NCI-H460 (cell line): ENCODE measurements at places on chromosomes 1 and 21.

GRCh38 chr1:70353601-70354331 lies 756 bp downstream of the ANKRD13C start:
- no peak for DNase-seq

- peak; percentile 12 for DNase-seq
These were observed 239.8 kb downstream of the LMX1A start for GRCh38 chr1:165116732-165117131.

DNA sequence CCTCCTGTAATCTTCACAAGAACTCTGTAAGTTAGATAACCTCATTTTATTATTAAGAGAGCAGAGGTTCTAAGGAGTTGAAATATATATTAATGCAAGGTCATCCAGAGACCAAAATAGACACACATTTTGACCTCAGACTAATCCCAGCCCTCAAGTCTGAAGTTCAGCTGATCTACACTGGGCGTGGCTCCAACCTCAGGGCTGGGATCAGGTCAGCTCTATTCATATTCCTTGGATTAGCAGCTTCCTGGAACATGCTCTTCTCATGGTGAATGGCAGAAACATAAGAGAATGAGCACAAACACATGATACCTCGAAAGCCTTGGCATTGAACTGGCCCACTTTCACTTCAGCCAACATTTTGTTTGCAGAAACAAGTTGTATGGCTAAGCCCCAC lies 200.8 kb upstream of the ST6GALNAC5 start:
- no peak for DNase-seq

GRCh38 chr1:113811156-113811887 lies 954 bp downstream of the RSBN1 start:
- no peak for DNase-seq

GRCh38 chr1:117780687-117781475 lies 148.5 kb downstream of the GDAP2 start:
- DNase-seq: no peak

- no peak for DNase-seq
These were observed 537.7 kb downstream of the BRINP3 start for GRCh38 chr1:189939967-189940366.

- DNase-seq: no peak
These were observed 54.2 kb upstream of the EPS8L3 start for GRCh38 chr1:109817881-109818270.

DNA sequence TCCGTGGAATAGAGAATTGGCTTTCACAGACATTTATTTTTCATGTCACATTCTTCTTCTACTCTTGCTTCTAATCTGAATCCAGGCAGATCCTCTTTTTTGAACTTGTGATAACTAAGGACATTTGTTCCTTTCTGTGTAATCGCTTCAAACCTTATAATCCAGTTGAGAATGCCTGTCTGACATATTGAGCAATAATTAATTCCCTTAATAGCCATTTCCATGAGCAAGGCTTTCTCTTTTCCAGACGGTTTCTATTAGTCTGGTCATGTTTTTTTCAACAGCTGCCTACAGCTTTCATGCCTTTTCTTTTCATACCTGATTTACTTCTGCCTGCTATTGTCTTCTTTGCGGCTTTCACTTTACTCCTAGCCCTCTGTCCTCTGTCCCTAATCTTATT lies 163.4 kb downstream of the CYYR1 start:
- no peak for DNase-seq

- DNase-seq: no peak
These were observed 172.3 kb downstream of the ADGRL4 start for GRCh38 chr1:78834201-78834741.

DNA sequence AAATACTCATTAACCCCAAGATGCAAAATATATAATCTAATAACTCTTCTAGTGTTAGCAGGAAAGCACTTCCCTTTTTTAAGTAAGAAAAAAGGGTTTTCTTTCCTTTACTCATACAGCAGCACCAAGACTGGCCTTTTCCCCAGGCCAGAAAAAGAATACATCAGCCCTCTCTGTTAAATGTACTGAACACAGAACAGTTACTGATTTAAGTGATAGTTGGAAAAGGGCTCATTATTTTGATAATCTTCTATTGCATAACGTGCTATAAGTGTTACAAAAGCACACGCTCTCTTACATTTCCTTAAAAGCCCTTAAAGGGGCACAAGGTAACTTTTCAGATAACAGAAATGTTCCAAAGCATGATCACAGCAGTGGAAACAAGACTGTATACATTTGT lies 142.9 kb downstream of the TIAM1 start:
- DNase-seq: no peak

GRCh38 chr1:40740039-40740996 lies 43.3 kb upstream of the KCNQ4 start:
- no peak for DNase-seq

DNA sequence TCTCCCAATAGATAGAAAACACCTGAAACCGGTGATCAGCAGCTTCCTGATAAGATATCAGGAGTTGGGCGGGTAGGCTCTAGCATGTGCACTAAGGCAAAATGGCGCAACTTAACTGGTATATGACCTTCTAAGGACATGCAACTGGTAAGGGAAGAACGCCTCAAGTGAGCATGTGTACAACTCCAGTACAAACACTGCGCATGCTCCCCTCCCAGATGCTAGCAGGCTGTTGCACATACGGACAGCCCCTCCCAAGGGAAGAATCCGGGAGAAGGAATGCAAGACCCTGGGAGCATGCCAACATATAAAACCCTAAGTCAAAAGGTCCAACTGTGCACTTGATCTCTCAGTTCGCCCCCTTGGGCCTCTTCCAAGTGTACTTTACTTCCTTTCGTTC lies 110.8 kb downstream of the TSEN15 start:
- no peak for DNase-seq

GRCh38 chr21:44858291-44858690 lies 15.2 kb downstream of the PTTG1IP start:
- DNase-seq: no peak

DNA sequence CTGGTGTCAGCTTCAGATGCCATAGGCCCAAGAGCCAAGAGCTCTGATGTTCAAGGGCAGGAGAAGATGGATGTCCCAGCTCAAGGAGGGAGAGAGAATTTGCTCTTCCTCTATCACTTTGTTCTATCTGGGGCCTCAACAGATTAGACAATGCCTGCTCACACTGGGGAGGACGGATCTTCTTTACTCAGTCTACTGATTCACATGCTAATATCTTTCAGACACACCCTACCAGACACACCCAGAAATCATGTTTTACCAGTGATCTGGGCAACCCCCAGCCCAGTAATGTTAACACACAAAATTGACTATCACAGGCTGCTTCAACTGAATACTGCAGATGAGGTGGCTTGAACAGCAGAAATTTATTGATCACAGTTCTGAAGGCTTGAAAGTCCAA lies 69.0 kb downstream of the OLFML3 start:
- DNase-seq: no peak

GRCh38 chr1:36007741-36008140 lies 76.2 kb upstream of the TEKT2 start:
- DNase-seq: no peak

GRCh38 chr1:86887479-86888162 lies 26.3 kb downstream of the SELENOF start:
- no peak for DNase-seq

- peak; percentile 26 for DNase-seq
These were observed 1753.4 kb downstream of the MRPL39 start for GRCh38 chr21:23853796-23854379.

GRCh38 chr1:237863234-237863633 lies 27.5 kb downstream of the ZP4 start:
- DNase-seq: no peak

- DNase-seq: no peak
These were observed 9.1 kb upstream of the TRABD2B start for GRCh38 chr1:48006264-48006663.

DNA sequence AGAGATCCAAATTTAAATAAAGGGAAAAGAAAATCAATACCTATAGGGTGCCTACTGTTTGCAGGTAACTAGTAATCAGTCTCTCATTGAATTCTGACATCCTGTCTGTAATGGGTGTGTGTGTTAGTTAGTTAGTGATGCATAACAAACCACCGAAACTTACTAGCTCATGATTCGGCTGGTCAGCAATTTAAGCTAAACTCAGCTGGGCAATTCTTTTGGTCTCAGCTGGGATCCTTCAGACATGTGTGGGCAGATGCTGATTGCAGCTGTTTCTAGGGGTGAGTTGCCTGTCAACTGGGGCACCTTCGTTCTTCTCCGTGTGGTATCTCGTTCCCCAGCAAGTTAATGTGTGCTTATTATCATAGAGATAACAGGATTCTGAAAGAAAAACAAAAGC lies 40.2 kb upstream of the ZNF124 start:
- DNase-seq: no peak

DNA sequence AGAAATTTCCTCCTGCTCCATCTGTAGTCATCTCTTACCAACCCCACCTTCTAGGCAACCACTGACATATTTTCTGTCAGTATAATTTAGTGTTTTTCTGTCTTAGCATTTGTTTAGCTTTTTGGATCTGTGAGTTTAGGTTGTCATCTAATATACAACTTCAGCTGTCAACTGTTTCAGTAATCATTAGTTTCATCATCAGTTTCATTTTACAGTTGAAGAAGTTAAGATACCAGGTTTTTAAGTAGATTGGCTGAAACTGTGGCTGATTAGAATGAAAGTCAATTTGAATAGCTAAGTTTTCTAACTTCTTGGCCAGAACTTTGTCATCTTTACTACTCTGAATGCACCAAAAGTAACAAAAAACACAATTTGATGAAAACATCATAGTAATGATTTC lies 1957.3 kb downstream of the NCAM2 start:
- no peak for DNase-seq
